Glomerular endothelial cell (primary cell): ENCODE measurements at places on chromosomes 7 and 10. TPM values are rescaled to one million over a fixed set of nuclear protein-coding genes. Genes with fewer than 3 reads are reported as not detected.

GRCh38 chr7:73329861-73330581 is 2.1 kb downstream of the FKBP6 start:
- DNase-seq = no peak

GRCh38 chr7:11605749-11606148 is 226.2 kb downstream of the THSD7A start:
- peak; percentile 51 for DNase-seq

GRCh38 chr10:113960617-113961181 is 83.0 kb upstream of the ADRB1 start:
- DNase-seq = no peak

GRCh38 chr10:87915406-87915805 is 52.0 kb downstream of the PTEN start:
- no peak for DNase-seq

MEIG1 gene
- not detected in 2 replicates for total RNA-seq

GRCh38 chr7:121187676-121188075 is 141.1 kb upstream of the WNT16 start:
- no peak for DNase-seq

DNA sequence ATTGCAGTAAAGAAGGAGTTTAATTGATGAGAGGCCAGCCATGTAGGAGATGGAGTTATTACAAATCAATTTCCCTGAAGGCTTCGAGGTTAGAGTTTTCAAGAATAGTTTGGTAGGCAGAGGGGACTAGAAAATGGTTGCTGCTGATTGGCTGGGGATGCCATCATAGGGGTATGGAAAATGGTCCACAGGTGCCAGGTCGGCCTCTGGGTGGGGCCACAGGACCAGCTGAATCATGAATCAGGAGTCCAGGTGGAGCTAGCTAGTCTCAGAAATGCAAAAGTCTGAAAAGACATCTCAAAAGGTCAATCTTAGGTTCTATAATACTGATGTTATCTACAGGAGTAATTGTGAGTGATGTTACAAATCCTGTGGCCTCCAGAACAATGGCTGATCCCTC is 714.0 kb upstream of the GHITM start:
- no peak for DNase-seq
